ENCODE measurements at places on chromosomes 2 and 18. TPM values are rescaled to one million over a fixed set of nuclear protein-coding genes. Genes with fewer than 3 reads are reported as not detected.

The TCF23 gene
- total RNA-seq: not detected

The TCF7L1 gene
- 2.3 TPM for total RNA-seq

The PARD3B gene
- 9.9 TPM for total RNA-seq

The MEP1B gene
- total RNA-seq: not detected

The LYPD6 gene
- under 0.01 TPM for total RNA-seq

The HOXD12 gene
- total RNA-seq: not detected

The CDKL4 gene
- 11.8 TPM for total RNA-seq

The CPSF3 gene
- total RNA-seq: 65.8 TPM

The ROCK2 gene
- total RNA-seq: 38.1 TPM

The HOXD13 gene
- not detected for total RNA-seq

The REG3G gene
- not detected for total RNA-seq

The MAP2 gene
- total RNA-seq: 5.2 TPM

The ZNF396 gene
- total RNA-seq: 2.0 TPM

The COLEC12 gene
- 10.1 TPM for total RNA-seq

The CD302 gene
- 5.4 TPM for total RNA-seq

The ACADL gene
- total RNA-seq: not detected

The SLC30A3 gene
- under 0.01 TPM for total RNA-seq

The DSG1 gene
- total RNA-seq: not detected

The NPHP1 gene
- 5.6 TPM for total RNA-seq

The CMPK2 gene
- total RNA-seq: 0.38 TPM

The TRIM54 gene
- total RNA-seq: under 0.01 TPM

The XDH gene
- 0.38 TPM for total RNA-seq

The MOGAT1 gene
- not detected for total RNA-seq

The TYMS gene
- 37.6 TPM for total RNA-seq

The EPC2 gene
- total RNA-seq: 14.0 TPM

The CNDP1 gene
- total RNA-seq: not detected

The INHA gene
- total RNA-seq: not detected

The GCKR gene
- total RNA-seq: 1.9 TPM

The MAP3K19 gene
- not detected for total RNA-seq

The DSEL gene
- 55.0 TPM for total RNA-seq

The ADD2 gene
- 0.28 TPM for total RNA-seq

The DQX1 gene
- total RNA-seq: not detected

The UGT1A10 gene
- total RNA-seq: not detected

The GPD2 gene
- total RNA-seq: 97.2 TPM

The NEB gene
- under 0.01 TPM for total RNA-seq

The ITGA4 gene
- 86.3 TPM for total RNA-seq

The SF3B6 gene
- total RNA-seq: 145 TPM

The ARPC2 gene
- 299 TPM for total RNA-seq

The RAX gene
- total RNA-seq: not detected

The RGPD5 gene
- total RNA-seq: 31.3 TPM

The RBMS1 gene
- total RNA-seq: 84.0 TPM

The PXDN gene
- total RNA-seq: 204 TPM

The LTBP1 gene
- 214 TPM for total RNA-seq

The SERPINB4 gene
- not detected for total RNA-seq

The CCDC138 gene
- 9.8 TPM for total RNA-seq

The DCDC2C gene
- not detected for total RNA-seq

The TWIST2 gene
- total RNA-seq: 13.4 TPM

The UNC80 gene
- not detected for total RNA-seq

The CCDC74A gene
- 5.0 TPM for total RNA-seq

The NAT8 gene
- total RNA-seq: not detected

The SERPINB12 gene
- not detected for total RNA-seq

The SERPINB11 gene
- total RNA-seq: not detected

The LOXL3 gene
- total RNA-seq: 147 TPM

Data from regular cardiac myocyte (primary cell).